Heart right ventricle (tissue), 16 donors: ENCODE measurements at places on chromosomes 13 and 19.
A peak's percentile ranks its signal among the peaks of the same experiment; 100 is the strongest.

DNA sequence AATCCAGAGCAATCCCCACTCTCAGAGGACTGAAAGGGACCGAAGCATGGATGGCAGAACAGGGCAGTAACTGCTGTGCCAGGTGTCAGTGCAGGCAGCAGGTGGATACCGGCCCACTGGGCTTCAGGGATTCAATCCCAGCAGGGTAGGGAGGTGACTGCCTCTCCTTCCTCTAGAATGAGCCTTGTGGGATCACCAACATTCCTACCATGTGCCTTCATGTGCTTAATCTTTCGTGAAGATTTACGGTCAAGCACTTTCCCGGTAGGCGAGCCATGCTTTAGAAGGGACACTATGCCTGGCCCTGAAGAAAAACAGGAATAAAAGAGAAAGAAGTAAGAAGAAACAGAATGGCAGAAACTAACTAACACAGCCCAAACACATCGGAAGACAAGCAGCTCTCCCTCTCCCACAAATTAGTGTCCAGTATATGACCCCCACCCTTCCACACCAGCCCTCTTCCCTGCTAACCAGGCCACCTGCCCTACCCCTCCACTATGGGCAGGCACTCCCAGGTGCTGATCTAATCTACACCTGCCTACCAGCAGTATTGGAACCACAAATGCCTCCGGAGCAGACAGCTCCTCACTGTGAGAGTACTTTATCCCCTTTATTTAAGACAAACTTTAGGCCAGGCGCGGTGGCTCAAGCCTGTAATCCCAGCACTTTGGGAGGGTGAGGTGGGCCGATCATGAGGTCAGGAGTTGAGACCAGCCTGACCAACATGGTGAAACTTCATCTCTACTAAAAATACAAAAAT, 162.5 kb downstream of the NUFIP1 start:
- no peak for DNase-seq
- H3K27ac ChIP-seq, result no peak overlapping the region
- no peak overlapping the region for H3K4me3 ChIP-seq
- H3K36me3 ChIP-seq, result no peaks in the 10 kb centered on the region
- no peaks in the 10 kb centered on the region for H3K27me3 ChIP-seq
- no peaks in the 10 kb centered on the region for H3K4me1 ChIP-seq

GRCh38 chr19:17340871-17341357, 3.6 kb downstream of the GTPBP3 start:
- H3K27me3 ChIP-seq, result no peaks in the 10 kb centered on the region
- no peak overlapping the region for H3K4me3 ChIP-seq
- H3K4me1 ChIP-seq, result peaks cover 16% of the 10 kb centered on the region
- DNase-seq, result no peak
- H3K27ac ChIP-seq, result no peak overlapping the region

DNA sequence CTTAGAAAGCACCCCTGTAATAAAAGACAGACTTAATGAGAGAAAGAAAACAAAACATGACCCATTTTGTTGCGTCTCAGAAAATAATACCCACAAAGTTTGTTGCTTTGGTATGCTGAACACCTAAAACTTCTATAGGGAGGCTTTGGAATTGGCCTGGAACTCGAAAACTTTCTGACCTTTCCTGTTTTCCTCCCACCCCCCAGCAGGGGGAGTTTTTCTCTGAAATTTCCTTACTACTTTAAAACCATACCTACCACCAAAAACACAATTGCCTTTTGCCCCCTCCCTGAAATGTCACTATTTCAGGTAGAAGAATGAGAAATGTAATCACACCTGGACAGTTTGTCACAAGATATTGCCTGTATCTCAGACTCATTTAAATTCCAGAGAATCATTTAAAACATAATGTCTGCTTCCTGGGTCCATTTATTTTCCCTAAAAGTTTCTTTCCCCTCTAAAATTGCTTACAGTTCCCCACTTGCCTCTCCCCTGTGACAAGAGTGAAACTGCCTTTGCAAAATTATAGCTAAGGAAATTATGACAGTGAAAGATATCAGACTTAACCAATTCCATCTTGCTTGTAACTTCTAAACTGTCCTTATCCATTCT, 2700.2 kb downstream of the PCDH9 start:
- no peak overlapping the region for H3K4me3 ChIP-seq
- H3K4me1 ChIP-seq, result no peaks in the 10 kb centered on the region
- H3K36me3 ChIP-seq, result no peaks in the 10 kb centered on the region
- H3K27ac ChIP-seq, result no peak overlapping the region
- H3K27me3 ChIP-seq, result no peaks in the 10 kb centered on the region

DNA sequence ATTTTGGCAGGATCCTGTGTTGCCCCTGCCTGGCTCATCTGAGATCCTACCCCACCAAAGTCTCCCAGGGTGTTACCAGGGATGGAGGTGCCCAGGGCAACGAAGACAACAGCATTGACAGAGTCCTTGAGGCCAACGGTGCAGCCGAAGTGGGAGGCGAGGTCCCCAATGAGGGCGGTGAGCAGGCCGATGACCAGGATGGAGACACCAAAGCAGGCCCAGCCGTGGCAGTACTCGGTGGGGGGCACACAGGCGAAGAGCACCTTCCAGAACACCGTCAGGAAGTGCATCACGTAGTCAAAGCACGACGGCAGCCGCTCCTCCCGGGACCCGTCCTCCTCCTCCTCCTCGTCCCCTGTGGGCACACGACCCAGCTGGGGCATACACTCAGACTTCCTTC, 12.8 kb upstream of the MEIS3 start:
- H3K4me1 ChIP-seq, result peaks cover 28% of the 10 kb centered on the region
- no peak for DNase-seq
- no peak overlapping the region for H3K27ac ChIP-seq
- H3K27me3 ChIP-seq, result peaks cover 82% of the 10 kb centered on the region
- no peaks in the 10 kb centered on the region for H3K36me3 ChIP-seq
- no peak overlapping the region for H3K4me3 ChIP-seq

- peak within 1 kb of the TSS; percentile 95 for H3K27ac ChIP-seq
- peak within 1 kb of the TSS; percentile 80 for H3K4me3 ChIP-seq
These were observed at the start of gene PRR12 for GRCh38 chr19:49590971-49591730. Gene PRR12 (plus strand): TSS chr19:49591182. CDS start chr19:49591655, 473 bp downstream.

- H3K4me1 ChIP-seq, result no peaks in the 10 kb centered on the region
- H3K27ac ChIP-seq, result no peak overlapping the region
- no peaks in the 10 kb centered on the region for H3K36me3 ChIP-seq
- no peak for DNase-seq
- no peaks in the 10 kb centered on the region for H3K27me3 ChIP-seq
These were observed 1671.5 kb upstream of the SLC10A2 start for GRCh38 chr13:104737713-104738112.

- DNase-seq, result peak; percentile 66
- peaks cover 13% of the 10 kb centered on the region for H3K4me1 ChIP-seq
- H3K4me3 ChIP-seq, result peak overlapping the region; percentile 36
- no peaks in the 10 kb centered on the region for H3K36me3 ChIP-seq
- no peak overlapping the region for H3K27ac ChIP-seq
- H3K27me3 ChIP-seq, result peaks cover 100% of the 10 kb centered on the region
These were observed 2.5 kb downstream of the ICAM5 start for GRCh38 chr19:10292206-10292788.

DNA sequence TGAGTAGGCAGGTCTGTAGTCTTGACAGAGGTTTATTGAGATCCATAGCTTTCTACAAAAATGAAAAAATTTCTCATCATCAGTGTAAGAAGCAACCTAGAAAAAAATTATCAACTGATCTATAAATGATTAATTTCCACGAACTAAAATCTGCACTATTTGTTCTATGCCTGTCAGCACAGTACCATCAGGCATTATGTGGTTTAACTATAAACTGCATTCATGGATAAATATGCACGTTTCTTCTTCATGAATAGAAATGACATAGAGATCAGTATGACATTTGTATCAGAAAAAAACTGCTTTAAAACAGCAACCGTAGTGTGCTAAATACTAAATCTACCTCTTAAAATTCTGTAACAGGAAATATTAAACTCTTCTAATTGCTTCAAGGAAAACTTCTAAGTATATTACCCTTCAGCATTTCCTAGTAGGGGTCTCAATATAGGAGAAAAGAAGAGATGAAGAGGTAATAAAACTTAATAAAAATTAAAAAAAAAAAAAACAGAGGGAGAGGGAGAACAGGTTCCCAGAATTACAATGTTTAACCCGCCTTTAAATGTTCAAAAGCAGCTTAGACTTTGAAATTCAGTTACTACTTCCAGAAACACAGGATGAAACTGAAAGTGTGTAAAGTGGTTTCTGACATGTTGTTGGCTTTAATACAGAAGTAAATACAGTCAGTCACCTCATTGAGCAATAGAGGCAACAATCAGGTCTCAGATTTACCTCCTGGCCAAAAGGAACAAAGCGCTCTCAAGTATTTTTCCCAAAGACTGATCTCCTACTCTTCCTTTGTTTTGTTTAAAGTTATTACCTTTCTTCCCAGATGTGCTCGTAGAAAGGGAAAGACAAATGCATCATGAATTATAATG, 144.4 kb downstream of the DIAPH3 start:
- no peak for DNase-seq
- H3K4me1 ChIP-seq, result no peaks in the 10 kb centered on the region
- no peak overlapping the region for H3K4me3 ChIP-seq
- H3K27ac ChIP-seq, result no peak overlapping the region

GRCh38 chr19:31554360-31554759, 205.1 kb upstream of the TSHZ3 start:
- H3K4me3 ChIP-seq, result no peak overlapping the region
- H3K27ac ChIP-seq, result no peak overlapping the region
- no peaks in the 10 kb centered on the region for H3K4me1 ChIP-seq
- H3K36me3 ChIP-seq, result no peaks in the 10 kb centered on the region
- peaks cover 18% of the 10 kb centered on the region for H3K27me3 ChIP-seq

DNA sequence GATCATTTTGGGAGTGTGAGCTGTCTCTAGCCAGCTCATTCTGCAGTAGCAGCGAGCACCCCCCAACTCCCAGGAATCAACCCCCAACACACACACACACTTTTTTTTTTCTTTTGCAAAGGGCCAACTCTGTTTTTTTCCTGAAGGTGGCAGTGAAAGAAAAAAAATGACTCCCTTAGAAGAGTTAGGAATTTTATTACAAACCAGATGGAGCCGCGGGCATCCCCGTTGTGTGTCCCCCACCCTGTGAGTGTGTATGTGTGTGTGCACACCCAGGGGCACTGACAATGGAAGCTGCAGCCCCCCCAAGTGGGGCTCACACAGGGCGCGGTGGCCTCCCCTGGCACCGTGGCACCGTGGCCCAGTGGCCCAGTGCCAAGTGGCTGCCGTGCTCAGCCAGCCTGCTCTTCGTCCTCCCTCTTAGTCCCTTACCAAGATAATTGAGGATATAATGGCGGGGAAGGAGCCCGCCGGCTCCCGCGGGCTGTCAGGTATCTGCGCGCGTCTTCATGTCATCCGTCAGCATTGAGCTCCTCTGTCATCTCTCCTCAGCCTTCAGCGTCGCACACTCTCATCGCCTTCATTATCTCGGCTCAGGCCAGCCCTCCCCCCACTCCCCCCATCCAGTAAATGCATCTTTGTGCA, 314.1 kb downstream of the ZNF536 start:
- H3K27ac ChIP-seq, result no peak overlapping the region
- no peaks in the 10 kb centered on the region for H3K36me3 ChIP-seq
- H3K4me1 ChIP-seq, result peaks cover 4% of the 10 kb centered on the region
- H3K27me3 ChIP-seq, result peaks cover 11% of the 10 kb centered on the region
- no peak for DNase-seq

DNA sequence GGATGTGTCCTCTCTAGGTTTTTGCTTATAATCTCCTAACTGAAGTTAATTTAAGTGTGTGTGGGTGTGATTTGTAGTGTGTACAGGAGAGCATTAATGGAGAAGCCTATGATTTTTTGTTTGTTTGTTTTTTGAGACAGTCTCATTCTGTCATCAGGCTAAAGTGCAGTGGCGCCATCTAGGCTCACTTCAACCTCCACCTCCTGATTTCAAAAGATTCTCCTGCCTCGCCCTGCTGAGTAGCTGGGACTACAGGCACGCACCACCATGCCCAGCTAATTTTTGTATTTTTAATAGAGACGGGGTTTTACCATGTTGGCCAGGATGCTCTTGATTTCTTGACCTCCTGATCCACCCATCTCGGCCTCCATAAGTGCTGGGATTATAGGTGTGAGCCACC, 20.6 kb downstream of the ZNF701 start:
- no peak for DNase-seq
- no peaks in the 10 kb centered on the region for H3K27me3 ChIP-seq
- peaks cover 47% of the 10 kb centered on the region for H3K36me3 ChIP-seq
- H3K27ac ChIP-seq, result no peak overlapping the region

GRCh38 chr19:29815231-29815630, 3.4 kb downstream of the CCNE1 start:
- H3K27ac ChIP-seq, result no peak overlapping the region
- H3K27me3 ChIP-seq, result no peaks in the 10 kb centered on the region
- no peaks in the 10 kb centered on the region for H3K36me3 ChIP-seq
- DNase-seq, result no peak
- H3K4me1 ChIP-seq, result peaks cover 11% of the 10 kb centered on the region
- no peak overlapping the region for H3K4me3 ChIP-seq

GRCh38 chr13:82116422-82116989, 1765.8 kb downstream of the SLITRK1 start:
- no peak for DNase-seq
- H3K27ac ChIP-seq, result no peak overlapping the region
- no peaks in the 10 kb centered on the region for H3K27me3 ChIP-seq
- H3K4me1 ChIP-seq, result no peaks in the 10 kb centered on the region

- H3K27ac ChIP-seq, result no peak overlapping the region
- no peak for DNase-seq
- peaks cover 20% of the 10 kb centered on the region for H3K4me1 ChIP-seq
- H3K36me3 ChIP-seq, result no peaks in the 10 kb centered on the region
- no peak overlapping the region for H3K4me3 ChIP-seq
These were observed 125.7 kb upstream of the NBEA start for GRCh38 chr13:34816245-34816884.

DNA sequence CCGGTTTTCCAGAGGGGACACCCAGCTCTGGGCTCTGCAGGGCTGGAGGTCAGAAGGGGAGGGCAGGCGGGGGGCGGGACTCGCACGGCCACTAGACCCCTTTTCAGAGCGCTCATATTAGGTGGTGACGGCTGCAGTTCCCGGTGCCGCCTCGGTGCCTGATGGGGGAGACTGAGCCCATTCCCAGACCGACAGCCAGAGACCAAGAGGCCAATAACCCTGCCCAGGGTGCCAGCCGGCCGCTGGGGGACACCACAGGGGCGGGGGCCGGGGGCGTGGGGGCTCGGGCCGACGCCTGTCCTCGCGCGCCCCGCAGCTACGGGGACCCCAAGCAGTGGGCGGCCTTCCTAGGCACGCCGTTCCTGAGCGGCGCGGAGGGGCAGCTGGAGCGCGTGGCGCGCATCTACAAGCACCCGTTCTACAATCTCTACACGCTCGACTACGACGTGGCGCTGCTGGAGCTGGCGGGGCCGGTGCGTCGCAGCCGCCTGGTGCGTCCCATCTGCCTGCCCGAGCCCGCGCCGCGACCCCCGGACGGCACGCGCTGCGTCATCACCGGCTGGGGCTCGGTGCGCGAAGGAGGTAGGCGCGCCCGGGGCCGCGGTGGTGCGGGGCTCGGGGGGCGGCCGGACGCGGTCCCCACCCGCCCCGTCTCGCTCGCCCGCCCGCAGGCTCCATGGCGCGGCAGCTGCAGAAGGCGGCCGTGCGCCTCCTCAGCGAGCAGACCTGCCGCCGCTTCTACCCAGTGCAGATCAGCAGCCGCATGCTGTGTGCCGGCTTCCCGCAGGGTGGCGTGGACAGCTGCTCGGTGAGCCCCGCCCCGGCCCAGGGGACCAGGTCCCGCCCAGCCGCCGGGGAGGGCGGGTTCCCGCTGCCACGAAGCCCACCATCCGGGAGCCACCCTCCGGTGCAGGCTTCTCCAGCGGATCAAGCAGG, 2.4 kb downstream of the TIMM13 start:
- peaks cover 55% of the 10 kb centered on the region for H3K4me1 ChIP-seq
- no peak overlapping the region for H3K4me3 ChIP-seq
- H3K36me3 ChIP-seq, result no peaks in the 10 kb centered on the region
- no peaks in the 10 kb centered on the region for H3K27me3 ChIP-seq
- no peak for DNase-seq
- H3K27ac ChIP-seq, result no peak overlapping the region

GRCh38 chr19:31596751-31597150, 247.5 kb upstream of the TSHZ3 start:
- no peaks in the 10 kb centered on the region for H3K36me3 ChIP-seq
- DNase-seq, result no peak
- H3K27ac ChIP-seq, result no peak overlapping the region
- no peaks in the 10 kb centered on the region for H3K4me1 ChIP-seq
